ENCODE measurements at places on chromosomes 3 and 15. TPM values are rescaled to one million over a fixed set of nuclear protein-coding genes. Genes with fewer than 3 reads are reported as not detected.

MRPS11 gene
- total RNA-seq = 111 TPM

GNAT1 gene
- not detected for total RNA-seq

RNF111 gene
- total RNA-seq = 26.2 TPM

LRCH3 gene
- 16.7 TPM for total RNA-seq

IL20RB gene
- 0.77 TPM for total RNA-seq

FOXB1 gene
- total RNA-seq = not detected

SEMA3F gene
- total RNA-seq = 11.5 TPM

GOLGA6L10 gene
- total RNA-seq = 0.78 TPM

CAMK1 gene
- 15.3 TPM for total RNA-seq

HCLS1 gene
- total RNA-seq = 0.06 TPM

NIPA2 gene
- 110 TPM for total RNA-seq

MYO1E gene
- 316 TPM for total RNA-seq

CDV3 gene
- 107 TPM for total RNA-seq

PYGO1 gene
- total RNA-seq = 7.6 TPM

SYNPR gene
- not detected for total RNA-seq

OR5H1 gene
- not detected for total RNA-seq
